Esophagus squamous epithelium (tissue), 5 donors: ENCODE measurements at places on chromosomes 12 and 14. TPM values are rescaled to one million over a fixed set of nuclear protein-coding genes. Genes with fewer than 3 reads are reported as not detected.

DNA sequence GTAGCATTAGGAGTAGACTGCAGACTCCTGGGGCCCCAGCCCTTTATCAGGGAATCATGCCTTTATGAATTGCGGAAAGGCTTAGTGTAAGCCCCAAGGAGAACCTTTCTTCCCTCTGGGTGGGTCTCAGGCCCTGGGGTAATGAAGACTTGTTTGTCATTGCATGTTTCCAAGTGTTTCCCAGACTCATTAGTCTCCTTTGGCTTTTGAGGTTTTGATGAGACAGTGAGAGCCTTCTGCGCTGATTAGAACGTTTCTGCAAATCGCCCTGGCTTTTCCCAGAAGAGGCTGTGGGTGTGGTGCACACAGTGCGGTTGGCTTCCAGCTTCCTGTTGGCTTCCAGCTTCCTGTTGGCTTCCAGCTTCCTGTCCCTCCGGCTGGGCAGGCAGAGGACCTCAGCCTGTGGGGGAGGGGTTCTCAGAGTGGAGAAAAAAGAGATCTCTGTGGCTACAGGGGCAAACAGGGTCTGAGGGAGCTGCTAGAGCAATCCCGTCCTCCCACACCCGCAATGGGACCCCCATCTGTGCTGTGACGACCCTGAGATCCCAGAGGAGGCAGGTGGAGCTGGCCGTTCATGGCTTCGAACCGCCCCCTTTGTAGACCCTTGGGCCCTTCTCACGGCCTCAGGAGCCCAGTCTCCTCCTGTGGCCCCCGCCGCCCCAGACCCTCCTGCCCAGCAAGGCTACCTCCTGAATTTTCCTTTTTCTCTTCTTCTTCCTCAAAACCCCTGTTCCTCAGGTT is 42.1 kb downstream of the GPR68 start:
- no peak for DNase-seq

Gene IGF1
- total RNA-seq, result 8.8 TPM

Gene INSM2
- not detected for total RNA-seq

- DNase-seq, result no peak
These were observed 8.9 kb downstream of the PELI2 start for GRCh38 chr14:56127156-56127555.

GRCh38 chr14:22813145-22813544 is 2.1 kb downstream of the SLC7A7 start:
- no peak for DNase-seq

DNA sequence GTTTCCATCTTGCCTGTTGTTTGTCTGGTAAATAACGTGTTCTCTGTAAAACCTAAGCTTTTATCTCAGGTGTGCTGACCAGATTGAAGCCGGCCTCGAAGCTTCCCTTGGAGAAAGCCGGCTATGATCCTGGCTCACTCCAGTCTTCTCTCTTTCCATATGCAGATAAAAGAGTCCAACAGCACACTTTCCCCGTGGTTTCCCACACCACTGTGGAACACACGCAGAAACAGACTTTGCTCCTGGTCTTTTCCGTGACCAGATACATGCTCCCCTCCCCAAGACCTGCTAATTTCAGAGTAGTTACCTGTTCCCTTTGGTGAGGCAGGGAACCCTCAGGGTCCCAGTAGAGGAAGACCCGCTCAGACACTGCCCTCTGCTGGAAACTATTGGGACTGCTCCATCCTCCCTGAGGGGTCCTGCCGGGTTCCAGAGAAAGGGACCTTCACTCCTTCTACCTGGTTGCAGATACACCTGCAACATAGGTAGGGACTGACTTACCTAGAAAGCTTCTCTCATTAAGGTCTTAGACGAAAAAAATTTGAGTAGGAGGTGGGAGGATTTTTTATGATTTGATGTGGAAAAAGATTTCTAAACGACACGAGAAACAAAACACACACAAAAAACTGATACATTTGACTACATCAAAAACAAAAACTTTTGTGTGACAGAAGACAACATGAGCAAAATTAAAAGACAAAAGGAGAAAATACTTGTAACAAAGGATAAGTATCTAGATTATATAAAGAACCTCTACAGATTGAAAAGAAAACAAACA is 415.4 kb upstream of the CCDC196 start:
- DNase-seq, result no peak

Gene GDF3
- not detected for total RNA-seq

DNA sequence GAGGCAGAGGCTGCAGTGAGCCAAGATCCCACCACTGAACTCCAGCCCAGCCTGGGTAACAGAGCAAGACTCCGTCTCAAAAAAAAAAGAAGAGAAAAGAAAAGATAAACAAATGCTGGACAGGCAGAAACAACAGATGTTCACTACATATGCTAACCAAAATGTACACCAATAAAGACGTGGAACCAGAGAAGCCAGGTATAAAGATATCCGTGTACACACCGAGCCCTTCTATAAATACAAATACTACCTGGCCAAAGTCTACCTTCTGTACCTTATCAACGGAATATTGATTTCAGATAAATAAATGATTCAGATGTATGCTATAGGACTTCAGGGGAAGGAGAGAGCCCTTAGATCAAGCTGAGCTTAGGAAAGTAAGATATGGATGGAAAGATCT is 10.8 kb upstream of the KRT8 start:
- DNase-seq, result no peak

GRCh38 chr12:20434996-20435395 is 66.7 kb downstream of the PDE3A start:
- DNase-seq, result no peak

Gene LRTM2
- total RNA-seq, result not detected

- no peak for DNase-seq
These were observed 32.7 kb upstream of the SOCS2 start for GRCh38 chr12:93539821-93540220.

- DNase-seq, result no peak
These were observed 42.1 kb downstream of the DYRK2 start for GRCh38 chr12:67690656-67691055.

GRCh38 chr14:42070031-42070430 is 463.4 kb downstream of the LRFN5 start:
- DNase-seq, result no peak

GRCh38 chr14:93059917-93060545 is 55.7 kb downstream of the ITPK1 start:
- no peak for DNase-seq

- no peak for DNase-seq
These were observed 198.8 kb downstream of the KITLG start for GRCh38 chr12:88381466-88381865.

Gene COX8C
- not detected for total RNA-seq

- no peak for DNase-seq
These were observed 2.1 kb downstream of the WDR20 start for GRCh38 chr14:102141797-102142196.

GRCh38 chr14:78329371-78329770 is 159.2 kb downstream of the NRXN3 start:
- no peak for DNase-seq

DNA sequence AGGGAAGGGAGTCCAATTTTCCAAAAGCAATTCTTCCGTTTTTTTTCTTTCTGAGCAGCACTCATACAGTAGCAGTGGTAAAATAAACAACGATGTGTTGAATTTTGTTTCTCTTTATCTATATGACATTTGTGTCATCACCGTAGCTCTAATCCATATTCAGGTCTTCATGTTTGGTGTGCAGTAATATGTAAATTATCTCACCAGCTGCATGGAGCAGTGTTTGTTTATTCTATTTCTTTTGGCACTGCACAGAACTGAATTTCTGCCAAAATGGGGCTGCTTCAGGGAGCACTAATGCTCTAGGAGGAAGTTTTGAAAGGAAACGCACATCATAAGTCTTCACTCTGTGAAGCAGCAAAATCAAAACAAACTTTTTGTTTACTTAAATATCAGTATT is 130.0 kb upstream of the NPAS3 start:
- DNase-seq, result no peak

GRCh38 chr14:32313844-32314376 is 15.2 kb upstream of the AKAP6 start:
- DNase-seq, result no peak

Gene OAS2
- total RNA-seq, result 10.3 TPM

DNA sequence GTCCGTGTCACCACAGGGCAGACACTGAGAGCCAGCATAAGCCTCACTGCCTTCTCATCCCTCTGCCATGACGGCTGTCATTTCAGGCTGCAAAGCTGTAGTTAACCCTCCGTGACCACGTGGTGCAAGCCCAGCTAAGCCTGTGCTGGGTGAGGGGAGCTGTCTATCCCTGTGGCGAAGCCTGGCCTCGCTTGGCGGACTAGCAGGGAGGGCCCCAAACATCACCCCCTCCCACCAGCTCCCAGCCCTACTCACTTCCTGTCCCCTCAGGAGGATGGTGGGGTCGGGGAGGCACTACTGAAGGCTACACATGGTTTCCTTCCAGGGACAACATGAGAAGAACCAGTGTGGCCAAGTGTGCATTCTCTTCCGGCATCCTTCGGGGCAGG is 88.2 kb downstream of the CHGA start:
- no peak for DNase-seq

GRCh38 chr12:25957793-25958427 is 572 bp upstream of the RASSF8 start:
- no peak for DNase-seq

DNA sequence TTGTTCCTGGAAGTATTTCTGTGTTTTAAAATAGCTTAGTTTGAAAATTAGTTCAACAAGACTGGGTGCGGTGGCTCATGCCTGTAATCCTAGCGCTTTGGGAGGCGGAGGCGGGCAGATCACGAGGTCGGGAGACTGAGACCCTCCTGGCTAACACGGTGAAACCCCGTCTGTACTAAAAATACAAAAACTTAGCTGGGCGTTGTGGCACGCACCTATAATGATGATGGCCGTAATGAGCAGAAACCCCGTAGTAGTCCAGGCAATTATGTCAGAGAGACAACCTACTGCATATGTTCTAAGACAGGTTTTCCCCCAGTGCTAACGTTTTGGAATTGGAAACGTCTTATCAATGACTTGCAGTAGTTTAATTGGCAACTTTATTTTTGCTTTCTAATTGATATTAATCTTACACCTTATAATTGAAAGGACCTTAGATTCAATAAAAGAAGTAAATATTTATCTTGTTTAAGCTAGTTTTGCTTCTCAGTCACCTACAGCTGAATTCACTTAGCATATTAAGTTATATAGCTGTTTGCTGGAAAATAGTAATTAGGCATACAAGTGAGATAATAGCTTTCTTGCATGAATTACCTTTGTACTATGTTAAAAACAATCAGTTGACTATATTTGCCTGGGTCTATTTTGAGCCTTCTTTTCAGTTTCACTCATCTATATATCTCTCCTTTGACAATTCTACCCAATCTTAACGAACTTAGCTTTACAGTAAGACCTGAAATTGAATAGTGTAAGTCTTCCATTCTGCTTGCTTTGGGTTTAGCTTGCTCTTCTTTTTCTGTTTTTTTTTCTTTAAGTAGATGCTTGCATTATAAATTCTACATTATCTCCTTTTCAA is 15.6 kb downstream of the CLECL1 start:
- no peak for DNase-seq

Gene ZNF268
- 21.0 TPM for total RNA-seq

DNA sequence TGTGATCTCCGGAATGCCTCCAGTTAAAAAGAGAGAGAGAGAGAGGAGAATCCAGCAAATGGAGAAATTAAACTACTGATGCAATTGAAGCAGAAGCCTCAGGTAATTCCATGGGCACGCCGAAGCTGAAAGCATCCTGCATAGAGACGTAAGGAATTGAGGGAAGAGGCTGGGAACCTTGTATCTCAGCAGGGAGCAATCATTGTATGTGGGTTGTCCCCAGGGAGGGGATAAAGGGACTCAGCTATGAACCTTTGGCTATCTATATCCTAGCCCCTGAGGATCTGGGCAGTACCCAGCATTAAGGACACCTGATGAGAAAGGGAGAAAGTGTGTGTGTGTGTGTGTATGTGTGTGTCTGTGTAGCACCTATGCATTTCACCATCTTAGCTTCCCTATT is 95.8 kb upstream of the ATXN7L3B start:
- no peak for DNase-seq

Gene MIP
- not detected for total RNA-seq

GRCh38 chr12:48956279-48957140 is 777 bp downstream of the ARF3 start:
- DNase-seq, result no peak

- DNase-seq, result no peak
These were observed 235.7 kb downstream of the CACNA1C start for GRCh38 chr12:2288471-2288870.

DNA sequence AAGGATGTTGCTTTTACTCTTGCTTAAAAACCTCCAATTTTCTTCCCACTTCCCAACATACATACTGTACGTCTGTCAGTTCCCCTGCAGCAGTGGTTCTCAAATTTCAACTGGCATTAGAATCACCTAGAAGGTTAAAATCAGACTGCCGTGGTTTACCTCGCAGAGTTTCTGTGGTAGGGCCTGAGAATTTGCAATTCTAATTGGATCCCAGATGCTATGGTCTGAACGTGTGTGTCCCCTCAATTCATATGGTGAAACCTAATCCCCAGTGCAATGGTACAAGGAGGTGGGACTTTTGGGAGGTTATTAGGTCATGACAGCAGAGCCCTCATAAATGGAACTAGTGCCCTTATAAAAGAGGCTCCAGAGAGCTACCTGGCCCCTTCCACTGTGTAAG is 226.9 kb downstream of the CRADD start:
- DNase-seq, result no peak

DNA sequence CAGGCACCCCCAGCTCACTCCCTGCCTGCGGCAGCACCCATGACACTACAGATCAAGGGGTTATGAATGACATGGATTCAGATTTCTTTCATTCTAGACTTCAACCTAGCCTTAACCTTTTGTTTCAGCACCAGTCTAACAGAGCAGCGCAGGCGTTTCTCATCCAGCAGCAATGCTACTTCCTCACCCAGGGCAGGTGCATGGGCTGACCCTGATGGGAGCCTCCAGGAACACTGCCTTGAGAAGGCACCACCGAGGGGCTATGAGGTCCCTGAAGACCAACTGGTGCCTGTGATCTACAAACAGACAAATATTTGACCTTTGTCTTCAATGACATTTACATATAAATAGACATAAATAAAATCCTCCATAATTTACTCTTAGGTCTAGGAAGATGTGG is 10.8 kb downstream of the CDCA4 start:
- no peak for DNase-seq

- no peak for DNase-seq
These were observed 59.2 kb downstream of the TRIM9 start for GRCh38 chr14:51035611-51036192.

Gene SOAT2
- not detected for total RNA-seq

Gene PRB2
- total RNA-seq, result not detected
